ENCODE measurements at places on chromosomes 2 and 18. TPM values are rescaled to one million over a fixed set of nuclear protein-coding genes. Genes with fewer than 3 reads are reported as not detected.

DNA sequence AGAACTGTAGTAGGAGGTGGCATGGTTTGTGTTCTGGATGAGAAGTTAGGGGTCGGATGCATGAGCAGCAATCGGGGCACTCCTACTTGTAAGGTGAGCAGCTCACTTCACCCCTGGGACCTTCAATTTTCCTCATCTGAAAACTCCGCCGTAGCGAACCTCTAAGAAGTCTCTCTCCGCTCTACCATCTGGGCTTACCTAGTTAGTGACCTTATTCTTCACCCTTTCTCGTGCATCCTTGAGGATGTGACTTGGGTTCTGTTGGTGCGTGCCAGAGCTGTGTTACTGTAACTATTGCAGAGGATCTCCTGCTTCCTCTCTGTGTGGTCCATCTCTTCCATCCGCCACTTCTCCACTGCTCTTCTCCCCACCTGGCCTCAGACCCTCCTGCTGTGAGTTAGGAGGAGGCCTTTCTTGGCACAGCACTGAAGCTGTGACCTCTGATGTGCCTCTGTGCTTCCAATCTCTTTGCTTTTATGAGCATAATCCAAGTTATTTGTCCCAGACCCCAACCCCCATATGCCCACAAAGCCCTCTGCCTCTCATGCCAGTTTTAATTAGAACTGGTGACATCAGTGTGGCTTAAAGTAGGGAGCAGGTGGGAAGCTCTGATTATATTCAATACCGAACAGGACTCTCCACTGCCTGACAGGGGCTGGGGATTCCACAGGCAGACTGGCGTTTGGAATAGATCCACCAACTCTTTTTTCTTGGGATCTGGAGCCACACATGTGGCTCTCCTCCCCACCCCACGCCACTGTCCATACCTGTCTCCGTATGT is 178.4 kb downstream of the BCL2 start:
- no peaks in the 10 kb centered on the region for H3K36me3 ChIP-seq
- no peak overlapping the region for H3K4me3 ChIP-seq
- no peaks in the 10 kb centered on the region for H3K27me3 ChIP-seq
- no peak for DNase-seq
- peak overlapping the region; percentile 79 for H3K27ac ChIP-seq

The ALLC gene
- total RNA-seq, result not detected

DNA sequence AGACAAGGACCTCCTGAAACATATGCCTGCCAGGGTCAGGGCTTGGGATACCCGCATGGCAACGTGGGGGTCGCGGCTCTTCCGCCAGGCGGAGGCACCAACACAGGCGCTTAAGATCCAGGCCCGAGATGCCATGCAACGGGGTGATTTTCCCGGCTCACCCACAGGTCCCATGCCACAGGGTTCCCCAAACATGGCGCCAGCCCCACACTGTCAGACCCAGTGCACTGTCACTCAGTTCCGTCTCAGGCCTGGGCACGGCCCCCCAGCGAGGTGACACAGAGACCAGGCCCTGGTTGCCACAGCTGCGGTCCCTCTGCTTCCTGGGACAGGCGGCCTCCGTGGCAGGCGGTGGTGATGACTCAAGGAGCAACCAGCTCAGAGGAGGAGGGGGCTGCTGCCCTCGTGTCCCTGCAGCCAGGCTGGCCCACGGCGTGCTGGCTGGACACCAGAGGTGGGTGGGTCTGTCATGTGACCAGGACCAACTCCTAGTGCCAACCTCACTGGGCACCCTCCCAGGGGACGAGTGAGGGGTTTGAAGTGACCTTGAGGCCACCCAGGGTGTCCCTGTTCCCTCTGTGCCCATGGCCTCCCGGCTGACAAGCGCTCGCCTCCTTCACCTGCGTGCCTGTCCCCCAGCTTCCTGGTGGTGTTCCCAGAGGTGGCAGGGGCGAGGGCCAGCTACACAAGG is 4.9 kb downstream of the PDCD1 start:
- no peaks in the 10 kb centered on the region for H3K4me1 ChIP-seq
- H3K27ac ChIP-seq, result no peak overlapping the region
- no peak overlapping the region for H3K4me3 ChIP-seq
- H3K36me3 ChIP-seq, result no peaks in the 10 kb centered on the region
- no peaks in the 10 kb centered on the region for H3K27me3 ChIP-seq

The UGT1A8 gene
- total RNA-seq, result not detected

DNA sequence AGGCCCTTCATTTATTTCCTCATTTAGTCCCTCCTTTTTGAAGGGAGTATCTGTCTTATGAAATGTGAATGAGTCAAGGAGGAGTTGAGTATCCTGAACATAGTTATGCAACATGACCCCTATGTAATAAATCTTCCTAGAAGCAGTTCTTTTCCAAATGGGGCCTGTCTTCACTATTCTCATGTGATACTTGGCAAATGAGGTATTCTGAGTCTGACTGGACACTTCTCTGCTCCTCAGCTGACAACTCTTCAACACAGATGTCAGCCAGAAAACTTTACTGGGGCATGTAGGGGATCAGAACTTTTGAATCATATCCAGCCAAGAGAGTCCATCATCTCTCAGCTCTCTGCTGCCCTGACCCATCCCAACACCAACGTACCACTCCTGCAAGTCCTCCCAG is 291.6 kb downstream of the ZNF385B start:
- DNase-seq, result peak; percentile 34
- H3K36me3 ChIP-seq, result no peaks in the 10 kb centered on the region
- H3K4me3 ChIP-seq, result no peak overlapping the region
- H3K27ac ChIP-seq, result no peak overlapping the region

- DNase-seq, result no peak
- H3K36me3 ChIP-seq, result no peaks in the 10 kb centered on the region
- no peak overlapping the region for H3K4me3 ChIP-seq
- H3K27me3 ChIP-seq, result no peaks in the 10 kb centered on the region
- H3K4me1 ChIP-seq, result no peaks in the 10 kb centered on the region
Observed at GRCh38 chr2:64035072-64035942, 16.1 kb upstream of the VPS54 start.

The NEU2 gene
- not detected for total RNA-seq

DNA sequence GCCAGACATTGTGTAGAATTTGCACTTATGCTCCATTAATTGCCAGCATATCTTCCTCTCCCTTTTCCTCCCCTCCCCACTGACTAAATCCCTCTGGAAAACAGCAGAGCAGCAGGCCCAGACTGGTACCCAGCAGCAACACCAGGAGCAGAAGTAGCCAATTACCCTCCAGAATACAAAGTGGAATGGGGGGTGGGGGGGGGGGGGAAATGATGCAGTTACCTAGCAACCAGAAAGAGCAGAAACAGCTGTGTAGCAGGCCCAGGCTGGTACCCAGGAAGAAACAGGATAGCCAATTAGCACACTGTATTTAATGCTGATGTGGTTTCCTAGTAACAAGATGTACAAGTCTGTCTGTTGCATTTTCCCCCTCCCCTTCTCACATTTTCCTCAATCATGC is 52.3 kb downstream of the KLF7 start:
- no peak overlapping the region for H3K27ac ChIP-seq
- no peak for DNase-seq
- no peak overlapping the region for H3K4me3 ChIP-seq
- peaks cover 8% of the 10 kb centered on the region for H3K4me1 ChIP-seq
- H3K36me3 ChIP-seq, result no peaks in the 10 kb centered on the region

DNA sequence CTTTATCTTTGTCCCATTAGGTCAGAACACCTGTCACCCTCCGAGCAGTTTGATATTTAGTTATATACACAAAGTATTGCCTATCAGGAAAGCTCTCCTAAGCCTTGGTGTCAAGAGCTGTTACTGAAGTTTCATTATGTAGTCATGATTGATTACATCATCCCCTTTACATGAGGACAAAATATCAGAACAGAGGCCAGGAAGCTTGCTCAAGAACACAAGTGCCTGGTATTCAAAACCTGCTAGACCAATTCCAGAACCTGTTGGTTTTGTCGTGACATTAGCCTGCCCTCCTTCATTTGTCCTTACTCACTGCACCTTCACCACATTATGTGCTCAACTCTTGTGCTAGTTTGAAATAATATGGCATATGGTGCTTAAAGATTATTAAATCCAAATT is 377.1 kb downstream of the CDH19 start:
- no peaks in the 10 kb centered on the region for H3K4me1 ChIP-seq
- H3K27ac ChIP-seq, result no peak overlapping the region
- H3K4me3 ChIP-seq, result no peak overlapping the region
- no peaks in the 10 kb centered on the region for H3K27me3 ChIP-seq
- DNase-seq, result no peak

GRCh38 chr18:3219631-3220335 is at the start of gene MYOM1:
TSS of gene MYOM1 (minus strand) at chr18:3219968. CDS start at chr18:3215223, 4,745 bp downstream.
- no peaks in the 10 kb centered on the region for H3K27me3 ChIP-seq
- H3K4me1 ChIP-seq, result no peaks in the 10 kb centered on the region
- H3K36me3 ChIP-seq, result no peaks in the 10 kb centered on the region
- DNase-seq, result no peak

- no peak overlapping the region for H3K4me3 ChIP-seq
- no peak for DNase-seq
- H3K4me1 ChIP-seq, result no peaks in the 10 kb centered on the region
- no peaks in the 10 kb centered on the region for H3K27me3 ChIP-seq
Observed at GRCh38 chr2:188695953-188696352, 278.2 kb upstream of the COL3A1 start.

The TEX44 gene
- not detected for total RNA-seq

DNA sequence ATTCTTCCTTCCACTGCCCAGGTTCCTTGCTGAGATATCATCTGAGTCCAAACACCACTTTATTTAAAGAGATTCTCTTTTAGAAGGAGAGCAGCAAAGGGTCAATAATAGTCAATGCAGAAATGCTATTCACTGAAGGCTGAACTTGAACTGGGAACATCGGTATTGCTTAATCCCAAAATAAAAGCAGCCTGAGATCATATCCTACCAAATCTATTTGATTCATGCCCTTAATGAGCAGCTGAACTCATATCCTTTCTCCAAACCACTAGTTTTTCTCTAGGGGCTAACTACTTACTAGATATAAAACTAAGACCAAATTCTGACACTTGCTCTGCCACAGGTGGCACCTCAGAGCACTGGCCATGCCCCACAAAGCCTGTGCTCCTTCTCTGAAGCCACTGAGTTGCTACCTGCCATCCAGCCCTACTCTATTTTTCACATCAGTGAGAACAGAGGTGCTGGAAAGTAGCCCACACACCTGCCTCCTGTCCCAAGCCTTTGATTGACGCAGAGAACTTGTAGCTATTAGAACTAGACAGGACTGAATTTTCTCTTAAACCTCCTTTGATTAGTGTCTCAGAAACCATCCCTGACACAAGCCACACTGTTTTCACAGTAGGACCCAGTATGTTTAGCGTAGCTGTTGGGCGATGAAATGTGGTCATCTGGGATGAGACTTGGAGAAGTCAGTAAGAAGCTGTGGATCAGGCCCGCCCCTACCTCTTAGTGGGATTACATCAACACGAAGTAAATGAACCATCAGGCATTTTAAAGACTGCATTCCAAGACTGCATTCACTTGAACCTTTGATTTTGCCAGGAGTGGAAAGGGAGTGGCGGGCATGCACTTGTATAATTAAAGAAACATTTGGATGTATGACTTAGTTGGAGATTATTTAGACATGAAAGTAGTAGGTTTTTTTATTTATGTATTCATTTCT is 124.3 kb downstream of the RBMS1 start:
- no peaks in the 10 kb centered on the region for H3K36me3 ChIP-seq
- H3K27me3 ChIP-seq, result no peaks in the 10 kb centered on the region
- H3K4me3 ChIP-seq, result no peak overlapping the region

DNA sequence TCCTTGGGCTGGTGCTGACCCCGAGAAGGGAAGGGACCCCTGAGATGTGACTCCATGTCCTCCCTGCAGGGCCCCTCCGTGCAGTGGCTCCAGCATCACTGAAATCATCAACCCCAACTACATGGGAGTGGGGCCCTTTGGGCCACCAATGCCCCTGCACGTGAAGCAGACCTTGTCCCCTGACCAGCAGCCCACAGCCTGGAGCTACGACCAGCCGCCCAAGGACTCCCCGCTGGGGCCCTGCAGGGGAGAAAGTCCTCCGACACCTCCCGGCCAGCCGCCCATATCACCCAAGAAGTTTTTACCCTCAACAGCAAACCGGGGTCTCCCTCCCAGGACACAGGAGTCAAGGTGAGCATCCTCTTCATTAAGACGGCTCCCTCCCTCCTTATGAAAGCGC is 53.4 kb upstream of the ATG16L1 start:
- DNase-seq, result no peak
- no peaks in the 10 kb centered on the region for H3K36me3 ChIP-seq
- no peak overlapping the region for H3K27ac ChIP-seq
- no peaks in the 10 kb centered on the region for H3K27me3 ChIP-seq
- no peaks in the 10 kb centered on the region for H3K4me1 ChIP-seq

- no peak overlapping the region for H3K27ac ChIP-seq
- H3K4me1 ChIP-seq, result no peaks in the 10 kb centered on the region
- DNase-seq, result no peak
- H3K36me3 ChIP-seq, result no peaks in the 10 kb centered on the region
Observed at GRCh38 chr18:78701771-78702396, 277.7 kb upstream of the SALL3 start.

The ITPRIPL1 gene
- total RNA-seq, result 14.1 TPM

The GRP gene
- total RNA-seq, result not detected

- H3K27ac ChIP-seq, result no peak overlapping the region
- no peaks in the 10 kb centered on the region for H3K27me3 ChIP-seq
- H3K4me3 ChIP-seq, result no peak overlapping the region
Observed at GRCh38 chr18:27665264-27665799, 480.2 kb upstream of the CHST9 start.

GRCh38 chr18:40094441-40094840 is 1860.6 kb upstream of the PIK3C3 start:
- H3K27me3 ChIP-seq, result no peaks in the 10 kb centered on the region
- H3K4me1 ChIP-seq, result no peaks in the 10 kb centered on the region
- no peak overlapping the region for H3K27ac ChIP-seq
- no peak overlapping the region for H3K4me3 ChIP-seq
- no peaks in the 10 kb centered on the region for H3K36me3 ChIP-seq

DNA sequence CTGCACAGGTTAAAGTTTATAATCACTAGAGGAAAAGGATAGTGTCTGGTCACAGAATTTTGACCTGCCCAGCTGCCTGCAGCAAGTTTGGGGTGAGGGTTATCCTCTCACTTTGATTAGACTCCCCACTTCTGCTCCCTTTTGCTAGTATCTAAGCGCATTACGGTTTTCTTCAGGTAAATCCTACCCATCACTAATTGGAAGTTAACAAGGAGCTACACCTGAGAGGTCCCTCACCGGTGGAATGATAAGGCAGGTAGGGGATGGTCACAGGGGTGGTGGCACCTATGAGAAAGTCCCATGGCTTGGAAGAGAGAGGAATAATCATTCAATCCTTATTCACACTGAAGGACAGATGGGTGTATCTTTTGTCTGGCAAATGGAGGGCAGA is 7.6 kb downstream of the BCL2 start:
- H3K4me1 ChIP-seq, result peaks cover 4% of the 10 kb centered on the region
- no peaks in the 10 kb centered on the region for H3K36me3 ChIP-seq
- H3K4me3 ChIP-seq, result no peak overlapping the region
- H3K27me3 ChIP-seq, result no peaks in the 10 kb centered on the region

DNA sequence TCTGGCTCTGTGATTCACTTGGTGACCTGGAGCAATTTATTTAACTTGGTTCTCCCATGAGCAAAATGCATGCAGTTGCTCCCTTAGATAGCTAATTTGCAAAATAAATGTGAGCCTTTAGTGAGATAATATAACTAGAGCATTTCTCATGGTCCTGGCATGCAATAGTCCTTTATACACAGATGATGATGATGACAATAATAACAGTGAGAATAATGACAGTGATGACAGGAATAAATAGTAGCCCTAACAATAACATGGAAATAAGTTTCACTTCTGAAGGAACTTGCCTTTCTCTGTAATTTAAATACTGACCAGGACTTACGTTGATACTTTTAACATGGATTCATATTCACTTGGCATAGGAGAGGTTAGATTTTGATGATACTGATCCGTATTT is 49.2 kb downstream of the LPIN1 start:
- no peak for DNase-seq
- H3K27ac ChIP-seq, result no peak overlapping the region
- H3K4me1 ChIP-seq, result no peaks in the 10 kb centered on the region
- H3K27me3 ChIP-seq, result no peaks in the 10 kb centered on the region
- no peak overlapping the region for H3K4me3 ChIP-seq
- no peaks in the 10 kb centered on the region for H3K36me3 ChIP-seq

All from uterus (tissue), 4 donors.